ENCODE measurements at places on chromosomes 13 and 19.

GRCh38 chr13:33466262-33466661, 180.7 kb upstream of the STARD13 start:
- no peak for DNase-seq

DNA sequence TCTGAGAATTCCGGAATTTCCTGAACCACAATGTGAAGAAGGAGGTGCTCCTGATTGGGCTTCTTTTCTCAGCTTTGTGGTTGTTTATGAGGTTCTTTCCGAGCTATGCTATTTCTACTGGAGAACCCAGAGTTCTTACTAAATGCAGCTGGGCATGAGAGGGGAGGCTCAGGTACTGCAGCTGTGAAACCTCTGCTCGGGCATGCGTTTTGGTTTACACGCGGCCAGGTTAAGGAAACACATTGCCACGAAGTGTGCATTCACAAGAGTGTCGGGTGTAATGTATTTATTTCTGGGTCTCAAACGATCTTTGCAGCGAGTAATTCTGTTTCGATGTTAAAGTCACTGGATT, 661 bp upstream of the MIR17HG start:
- no peak for DNase-seq

GRCh38 chr13:24148414-24149235, 11.9 kb upstream of the SPATA13 start:
- DNase-seq: no peak

GRCh38 chr13:29817604-29818378, 32.6 kb downstream of the UBL3 start:
- no peak for DNase-seq

Measured in stimulated activated CD8-positive, alpha-beta memory T cell treated with anti-CD3 and anti-CD28 coated beads, Interleukin-2, amount 100 ng/mL, for 1 hour (primary cell).